BJ (cell line): ENCODE measurements at places on chromosomes 12 and 14.

- peak; percentile 83 for DNase-seq
Measured at GRCh38 chr12:96980991-96981414, 73.9 kb downstream of the NEDD1 start.

DNA sequence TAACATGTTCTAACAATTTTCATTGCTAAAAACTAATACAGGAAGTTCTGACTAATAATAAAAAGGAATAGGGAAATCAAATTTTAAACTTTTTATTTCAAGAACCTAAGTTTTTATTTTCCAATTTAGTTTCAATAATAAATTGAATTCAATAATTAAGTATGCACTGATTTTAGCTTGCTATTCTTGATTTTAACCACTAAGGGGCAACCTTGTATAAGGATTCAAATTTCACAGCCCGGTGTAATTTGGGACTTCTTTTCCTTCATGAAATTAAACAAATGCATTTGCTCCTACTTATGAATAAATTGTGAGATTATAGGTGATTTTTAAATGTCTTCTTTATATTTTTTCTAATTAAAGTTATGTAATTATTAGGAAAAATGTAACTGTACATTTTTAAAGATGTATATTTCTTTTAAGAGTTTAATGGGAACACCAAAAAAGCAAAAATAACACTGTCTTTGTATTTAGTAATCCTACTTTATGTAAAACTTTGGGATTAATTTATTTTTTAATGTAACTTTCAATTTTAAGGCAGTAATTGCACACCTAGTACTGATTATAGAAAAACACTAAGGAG, 241.4 kb upstream of the PDZRN4 start:
- no peak for DNase-seq

- no peak for DNase-seq
Measured at GRCh38 chr12:15547691-15548090, 225.4 kb downstream of the PTPRO start.

- DNase-seq: no peak
Measured at GRCh38 chr14:93005838-93006237, 82.9 kb downstream of the CHGA start.

GRCh38 chr14:92718664-92719063, 29.8 kb downstream of the LGMN start:
- no peak for DNase-seq

- no peak for DNase-seq
Measured at GRCh38 chr12:92109613-92110012, 36.0 kb downstream of the BTG1 start.

GRCh38 chr12:30582943-30583342, 112.7 kb downstream of the IPO8 start:
- DNase-seq: no peak

- DNase-seq: no peak
Measured at GRCh38 chr14:28953973-28954372, 187.4 kb downstream of the FOXG1 start.

GRCh38 chr14:22850944-22851764, 14.8 kb downstream of the MMP14 start:
- DNase-seq: peak; percentile 93

- no peak for DNase-seq
Measured at GRCh38 chr12:110365489-110366320, 37.8 kb downstream of the ANAPC7 start.

GRCh38 chr14:92685784-92686355, 62.6 kb downstream of the LGMN start:
- DNase-seq: no peak

- DNase-seq: no peak
Measured at GRCh38 chr12:55681142-55682077, 26.3 kb downstream of the ITGA7 start.

GRCh38 chr12:42886160-42886559, 296.6 kb upstream of the PRICKLE1 start:
- no peak for DNase-seq

DNA sequence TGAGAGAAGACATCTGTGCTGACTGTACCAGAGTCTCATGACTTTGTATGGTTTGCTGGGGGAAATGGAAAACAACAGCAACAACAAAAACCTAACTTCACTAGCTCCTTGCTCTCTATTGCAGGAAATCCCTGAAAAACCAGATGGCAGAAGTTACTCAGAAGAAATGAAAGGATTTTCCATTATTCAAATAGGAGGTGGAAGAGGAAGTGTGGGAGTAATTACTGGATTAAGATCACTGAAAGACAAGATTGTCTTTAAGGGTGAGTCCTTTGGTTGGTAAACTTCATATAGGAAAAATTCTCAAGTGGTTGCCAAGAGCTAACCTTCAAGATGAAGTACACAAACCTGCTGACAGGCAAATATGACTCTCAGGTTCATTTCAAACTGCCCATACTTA, 391.9 kb upstream of the ATP2B1 start:
- no peak for DNase-seq

GRCh38 chr12:131133994-131134393, 180.3 kb downstream of the ADGRD1 start:
- DNase-seq: no peak

- DNase-seq: no peak
Measured at GRCh38 chr14:75702122-75702521, 41.1 kb downstream of the TTLL5 start.

DNA sequence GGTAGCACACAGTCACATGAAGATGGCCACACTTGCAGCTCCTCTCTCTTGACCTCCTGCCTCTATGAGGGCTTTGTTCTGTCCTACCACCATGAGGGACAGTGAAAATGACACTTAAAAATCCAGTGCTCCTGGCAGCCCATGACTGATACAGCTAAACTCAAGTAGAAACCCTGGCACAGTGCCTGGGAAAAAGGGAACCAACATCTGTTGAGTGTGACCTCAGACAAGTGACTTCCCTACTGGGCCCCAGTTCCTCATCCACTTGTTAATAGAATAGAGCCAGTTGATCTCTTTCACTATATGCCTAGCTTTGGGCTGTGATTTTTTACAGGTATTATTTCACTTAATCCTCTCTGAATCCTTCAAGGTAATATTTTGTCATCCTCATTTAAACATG, 4.8 kb downstream of the GUCY2C start:
- DNase-seq: no peak

DNA sequence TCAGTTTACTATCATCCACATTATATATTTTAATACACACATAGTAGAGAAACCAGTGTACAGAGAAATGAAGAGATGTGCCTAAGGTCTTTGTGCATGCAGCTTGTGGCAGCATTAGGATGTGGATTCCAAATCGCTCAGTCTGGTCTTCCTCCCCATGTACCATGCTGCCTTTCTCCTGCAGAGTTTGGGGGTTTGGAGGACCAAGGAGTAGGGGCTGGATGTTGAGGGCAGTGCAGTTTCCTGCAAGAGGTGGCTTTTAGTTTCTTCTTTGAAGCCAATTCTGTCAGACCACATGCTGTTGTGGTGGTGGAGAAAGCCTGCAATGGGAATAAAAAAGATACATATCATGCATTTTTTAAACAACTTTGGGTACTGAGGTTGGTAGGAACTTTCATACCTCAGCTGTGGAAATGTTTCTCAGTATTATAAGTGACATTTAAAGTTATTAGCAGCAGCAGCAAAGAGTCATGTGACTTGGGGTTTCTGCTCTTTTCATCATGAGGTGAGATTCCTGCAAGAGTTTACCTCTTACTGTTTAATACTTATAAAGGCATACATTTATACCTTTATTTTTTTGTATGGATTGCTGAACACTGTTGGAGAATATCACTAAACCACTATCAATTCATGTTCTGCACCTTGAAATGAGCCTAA, 34.4 kb downstream of the TESPA1 start:
- DNase-seq: no peak

DNA sequence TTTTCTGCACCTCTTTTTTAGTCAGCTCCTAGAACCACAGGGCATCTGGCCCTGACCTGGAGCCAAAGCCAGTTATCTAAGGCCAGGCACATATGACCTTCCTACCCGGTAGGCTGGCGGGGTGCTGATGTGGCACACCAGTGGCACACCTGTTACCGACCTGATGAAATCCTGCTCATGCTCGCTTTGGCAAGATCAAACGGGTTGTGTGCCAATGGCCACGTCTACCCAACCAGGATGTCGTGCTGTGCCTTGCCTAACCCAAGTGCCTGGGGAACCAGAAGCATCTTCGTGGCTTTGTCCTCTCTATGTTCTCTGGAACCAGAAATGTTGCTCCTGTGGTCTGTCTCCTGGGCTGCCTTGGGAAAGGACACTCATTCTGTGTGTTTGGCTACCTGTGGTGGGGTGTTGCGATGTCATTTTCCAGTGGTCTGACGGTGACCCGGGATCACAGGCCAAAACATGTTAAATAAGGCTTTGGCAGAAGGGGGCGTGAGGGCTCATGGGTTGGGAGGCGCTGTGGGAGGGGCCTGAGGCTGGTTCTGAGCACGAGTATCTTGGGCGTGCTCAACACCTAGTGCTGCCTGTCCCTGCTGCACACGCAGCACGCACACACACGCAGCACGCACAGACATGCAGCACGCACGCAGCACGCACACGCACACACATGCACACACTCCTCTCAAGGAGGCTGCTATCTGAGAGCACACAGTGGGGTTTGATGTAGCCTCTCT, 27.9 kb downstream of the CCNK start:
- no peak for DNase-seq

DNA sequence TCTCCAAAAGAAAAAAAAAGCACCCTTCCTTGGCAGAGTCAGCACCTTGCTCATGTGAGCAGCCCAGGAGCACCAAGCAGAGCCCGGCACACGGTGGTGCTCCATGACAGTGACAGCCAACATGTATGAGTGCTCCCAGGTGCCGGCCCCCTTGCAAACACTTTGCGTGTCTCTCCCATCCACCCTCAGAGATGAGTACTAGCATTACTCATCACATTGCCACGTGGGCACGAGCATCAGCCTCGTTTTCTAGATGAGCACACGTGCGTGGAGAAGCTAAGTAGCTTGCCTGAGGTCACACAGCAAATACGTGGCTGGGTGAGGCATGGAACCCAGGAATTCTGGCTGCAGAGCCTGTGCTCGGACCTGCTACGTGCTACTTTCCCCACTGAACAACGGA, 177.9 kb upstream of the PRMT8 start:
- peak; percentile 75 for DNase-seq

- DNase-seq: no peak
Measured at GRCh38 chr12:47767216-47767724, 5.8 kb upstream of the SLC48A1 start.

- DNase-seq: no peak
Measured at GRCh38 chr12:76643438-76643837, 83.9 kb upstream of the OSBPL8 start.

DNA sequence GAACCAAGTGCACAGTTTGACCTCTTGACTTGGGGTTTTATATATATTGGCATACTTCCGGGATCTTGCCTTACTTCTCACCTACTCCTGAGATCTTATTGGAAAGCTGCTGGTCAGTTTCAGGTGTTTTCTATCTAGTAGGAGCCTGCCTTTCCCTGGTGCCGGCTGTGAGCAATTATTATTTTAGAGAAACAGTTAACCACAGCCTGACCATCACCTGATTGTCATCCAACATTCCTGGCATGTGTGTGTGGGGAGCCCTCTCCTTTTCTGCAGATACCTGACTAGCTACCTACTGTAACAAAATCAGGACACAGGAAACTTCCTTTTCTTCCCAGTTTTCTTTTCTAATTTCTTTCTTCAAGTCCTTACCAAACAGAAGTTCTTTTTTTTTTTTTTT, 220.4 kb downstream of the ATP23 start:
- DNase-seq: no peak

DNA sequence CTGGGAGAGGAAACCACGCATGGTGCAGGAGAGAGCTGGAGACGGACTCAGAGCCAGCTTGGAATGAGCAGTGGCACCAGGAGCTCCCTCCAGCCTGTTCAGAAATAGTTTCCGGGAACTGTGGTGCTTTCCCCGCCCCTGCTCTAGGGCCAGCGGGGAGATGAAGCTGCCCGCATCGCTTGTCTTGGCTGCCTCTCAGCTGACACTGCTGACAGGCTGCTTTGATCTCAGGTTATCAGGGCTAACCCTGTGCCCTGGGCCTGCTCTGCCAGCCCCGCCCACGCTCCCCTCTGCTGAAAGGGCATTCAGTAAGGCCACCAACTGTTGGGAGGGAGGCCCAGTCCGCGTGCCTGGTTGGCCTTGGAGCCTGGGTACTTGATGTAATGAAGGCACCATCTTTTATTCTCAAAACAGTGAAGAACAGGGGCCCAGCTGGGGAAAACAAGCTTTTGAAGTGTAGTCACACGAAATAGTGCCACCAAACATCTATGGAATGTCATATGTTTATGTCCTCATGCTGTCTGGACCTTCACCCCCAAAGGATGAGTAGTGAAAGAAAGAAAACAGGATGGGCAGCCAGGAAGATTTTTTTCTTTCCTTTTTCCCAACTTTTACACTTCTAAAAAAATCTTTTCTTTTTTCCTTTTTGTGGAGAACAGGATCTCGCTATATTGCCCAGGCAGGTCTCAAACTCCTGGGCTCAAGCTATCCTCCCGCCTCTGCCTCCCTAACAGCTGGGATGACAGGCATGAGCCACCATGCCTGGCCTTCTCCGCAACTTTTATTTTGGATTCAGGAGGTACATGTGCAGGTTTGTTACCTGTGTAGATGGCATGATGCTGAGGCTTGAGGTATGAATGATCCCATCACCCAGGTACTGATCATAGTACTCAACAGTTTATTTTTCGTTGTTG, 115.9 kb upstream of the TBX3 start:
- peak; percentile 16 for DNase-seq
